ENCODE measurements at places on chromosomes 5 and 9.

GRCh38 chr9:28547527-28547926 is 974.2 kb upstream of the C9orf72 start:
- DNase-seq = no peak

- DNase-seq = no peak
Measured at GRCh38 chr5:125160787-125161502, 414.5 kb upstream of the ZNF608 start.

DNA sequence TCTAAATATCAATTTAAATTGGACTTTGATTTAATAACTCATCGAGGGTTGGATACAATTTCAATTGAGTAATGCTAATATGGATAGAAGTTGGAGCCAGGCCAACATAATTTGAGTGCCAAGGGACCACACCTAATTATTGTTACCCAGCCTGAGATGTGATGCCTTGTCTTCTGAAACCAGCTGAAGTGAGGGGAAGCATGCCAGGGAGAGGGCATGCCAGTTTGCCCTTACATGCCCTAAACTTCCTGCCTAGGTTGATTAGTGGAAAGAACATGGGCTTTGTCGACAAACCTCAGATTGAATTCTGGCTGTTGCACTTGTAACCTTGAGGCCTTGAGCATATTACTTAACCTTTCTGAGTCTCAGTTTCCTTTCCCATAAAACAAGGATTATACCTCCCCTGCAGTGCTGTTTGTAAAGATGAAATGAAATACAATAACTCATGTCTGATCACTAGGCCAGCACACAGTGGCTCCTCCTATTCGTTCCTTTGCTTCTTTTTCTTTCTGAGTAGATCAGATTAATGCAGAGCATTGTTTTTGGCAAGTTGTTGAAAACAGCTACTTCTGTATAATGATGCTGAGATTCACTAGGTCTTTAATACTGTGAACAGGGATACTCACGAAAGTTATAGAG is 412.8 kb downstream of the TLE4 start:
- no peak for DNase-seq

DNA sequence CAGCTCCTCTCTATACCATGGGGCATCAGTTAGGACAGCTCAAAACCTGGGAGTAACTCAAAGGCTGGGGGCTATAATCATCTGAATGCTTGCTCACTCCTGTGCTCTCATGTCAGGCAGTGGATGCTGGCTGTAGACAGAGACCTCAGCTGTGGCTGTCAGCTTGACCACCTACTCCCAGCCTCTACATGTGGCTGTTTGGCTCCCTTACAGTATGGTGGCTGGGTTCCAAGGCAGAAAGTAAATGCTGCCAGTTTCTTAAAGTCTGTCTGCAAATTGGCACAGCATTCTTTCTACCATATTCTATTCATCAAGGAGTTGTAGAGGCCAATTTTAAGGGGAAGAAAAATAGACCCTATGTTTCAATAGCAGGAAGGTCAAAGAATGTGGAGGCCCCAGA is 66.9 kb downstream of the TMC1 start:
- DNase-seq = no peak

GRCh38 chr5:78499485-78499884 is 139.1 kb downstream of the SCAMP1 start:
- DNase-seq = no peak
